ENCODE measurements at places on chromosomes 11 and 22. TPM values are rescaled to one million over a fixed set of nuclear protein-coding genes. Genes with fewer than 3 reads are reported as not detected.

Gene KCNJ4
- total RNA-seq: not detected

DNA sequence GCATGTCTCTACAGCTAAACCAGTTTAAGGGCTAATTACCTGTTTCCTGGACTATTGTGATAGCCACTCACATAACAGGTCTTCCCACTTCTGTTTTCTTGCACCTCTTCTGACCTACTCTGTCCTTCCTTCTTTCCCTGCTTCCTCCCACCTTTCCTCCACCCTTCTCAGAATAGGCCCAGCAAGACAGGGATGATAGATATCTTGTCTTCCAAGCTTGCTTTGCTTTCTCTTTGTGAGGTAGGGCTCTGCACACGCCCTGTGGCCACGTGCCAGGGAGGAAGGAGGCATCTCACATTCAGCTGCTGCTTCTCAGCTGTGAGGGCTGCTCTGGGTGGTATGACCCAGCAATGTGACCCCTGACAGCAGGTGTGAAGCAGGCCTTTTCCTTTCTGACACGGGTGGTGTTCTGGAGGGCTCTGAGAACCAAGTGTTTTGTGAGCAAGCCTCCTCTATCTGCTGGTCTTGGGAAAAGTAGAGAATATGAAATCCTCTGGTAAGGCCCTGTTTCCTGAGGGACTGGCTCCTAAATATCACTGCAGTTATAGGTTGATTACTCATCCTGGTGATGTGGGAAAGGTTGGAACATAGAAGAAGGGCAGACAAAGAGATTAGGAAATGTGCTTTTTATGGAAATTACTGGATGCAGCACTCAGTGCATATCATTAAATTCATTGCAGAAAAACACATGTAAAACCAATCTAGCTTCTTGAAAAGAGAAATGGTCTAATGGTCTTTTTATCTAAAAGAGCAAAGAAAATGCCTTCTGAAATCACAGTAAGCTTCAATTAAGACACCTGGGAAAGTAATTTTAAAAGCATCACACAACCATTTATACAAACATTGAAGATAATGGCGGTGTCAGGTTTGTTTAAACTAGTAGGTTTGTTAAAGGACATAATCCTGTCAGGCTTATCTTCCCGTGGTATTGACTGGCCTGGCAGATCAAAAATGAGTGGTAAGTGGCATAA, 8.5 kb downstream of the AMOTL1 start:
- no peak for DNase-seq
- H3K36me3 ChIP-seq: no peaks in the 10 kb centered on the region
- H3K27ac ChIP-seq: no peak overlapping the region
- no peaks in the 10 kb centered on the region for H3K4me1 ChIP-seq

Gene ZNF280B
- 2.2 TPM for total RNA-seq

DNA sequence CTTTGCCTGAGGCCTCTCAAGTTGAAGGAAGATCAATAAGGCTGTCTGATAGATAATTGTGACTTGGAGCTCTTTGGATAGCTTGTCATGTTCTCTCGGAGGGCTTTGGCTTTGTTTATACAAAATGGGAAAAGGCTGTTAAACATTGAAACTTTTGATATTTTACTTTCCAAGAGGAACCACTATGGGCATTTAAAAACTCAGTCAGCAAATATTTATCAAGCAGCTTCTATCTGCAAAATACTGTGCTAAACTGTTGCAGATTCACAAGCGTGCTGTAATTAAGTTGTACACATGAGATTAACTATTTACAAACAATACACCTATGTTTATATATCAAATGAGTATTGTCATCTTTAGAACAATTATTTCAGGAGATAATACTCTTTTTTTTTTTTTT, 34.5 kb upstream of the SORL1 start:
- H3K4me3 ChIP-seq: peak overlapping the region; percentile 20
- DNase-seq: no peak
- no peaks in the 10 kb centered on the region for H3K27me3 ChIP-seq

GRCh38 chr11:73468590-73469161, 92.5 kb downstream of the RELT start:
- H3K4me1 ChIP-seq: no peaks in the 10 kb centered on the region
- H3K4me3 ChIP-seq: no peak overlapping the region
- no peaks in the 10 kb centered on the region for H3K27me3 ChIP-seq
- H3K27ac ChIP-seq: no peak overlapping the region
- DNase-seq: no peak

Gene TBX10
- total RNA-seq: not detected

GRCh38 chr11:102837156-102837555, 6.3 kb downstream of the MMP3 start:
- no peak overlapping the region for H3K27ac ChIP-seq
- no peak for DNase-seq
- no peaks in the 10 kb centered on the region for H3K36me3 ChIP-seq
- no peak overlapping the region for H3K4me3 ChIP-seq
- H3K4me1 ChIP-seq: no peaks in the 10 kb centered on the region

Gene TRIM29
- not detected for total RNA-seq

DNA sequence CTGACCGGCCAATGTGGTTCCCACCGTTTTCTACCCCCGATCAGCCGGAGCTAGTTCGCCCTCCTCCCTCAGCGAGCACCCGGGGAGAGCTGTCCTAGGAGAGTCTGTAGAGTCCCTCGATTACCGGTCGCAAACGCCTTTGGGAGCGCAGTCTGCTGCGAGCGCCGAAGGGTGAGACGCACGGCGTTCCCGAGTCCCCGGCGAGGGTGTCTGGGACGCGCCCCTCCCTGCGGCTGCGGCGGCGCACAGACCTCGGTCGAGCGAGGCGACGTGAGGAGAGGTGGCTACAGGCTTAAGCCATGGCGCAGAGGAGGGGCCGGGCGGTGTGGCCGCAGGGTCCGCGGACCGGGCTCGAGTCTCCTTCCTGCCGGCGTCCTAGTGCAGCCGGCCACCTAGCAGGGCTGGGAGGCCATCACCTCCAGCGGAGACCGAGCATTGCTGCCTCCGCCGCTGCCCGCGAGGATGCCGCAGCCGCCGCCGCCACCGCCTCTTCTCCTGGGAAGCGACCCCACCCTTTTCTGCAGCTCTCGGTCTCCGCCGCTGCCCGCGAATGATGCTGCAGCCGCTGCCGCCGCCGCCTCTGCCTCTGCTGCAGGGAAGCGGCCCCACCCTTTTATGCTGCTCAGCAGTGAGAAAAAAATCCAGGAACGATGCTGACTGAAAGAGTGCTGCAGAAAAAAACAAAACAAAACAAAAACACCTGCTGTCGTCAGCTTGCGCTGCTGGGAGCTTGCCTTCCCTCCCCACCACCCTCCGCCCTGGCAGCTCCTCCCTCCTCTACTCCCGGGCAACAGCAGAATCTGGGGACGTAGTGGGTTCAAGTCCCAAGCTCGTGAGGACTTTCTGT, at the start of gene MAP6:
MAP6 (minus strand) TSS at position 588 of the 847 bp plus-strand sequence. CDS start 669 bp downstream, outside the sequence.
- DNase-seq: peak; percentile 46
- H3K36me3 ChIP-seq: no peaks in the 10 kb centered on the region
- peak within 1 kb of the TSS; percentile 39 for H3K4me3 ChIP-seq
- no peak within 1 kb of the TSS for H3K27ac ChIP-seq
- H3K27me3 ChIP-seq: peaks cover 26% of the 10 kb centered on the region

GRCh38 chr22:27467711-27468110, 333.8 kb downstream of the MN1 start:
- no peak overlapping the region for H3K27ac ChIP-seq
- H3K4me1 ChIP-seq: no peaks in the 10 kb centered on the region
- H3K27me3 ChIP-seq: no peaks in the 10 kb centered on the region

GRCh38 chr11:20493340-20493739, 105.8 kb downstream of the PRMT3 start:
- no peaks in the 10 kb centered on the region for H3K4me1 ChIP-seq
- no peak for DNase-seq
- H3K36me3 ChIP-seq: peaks cover 21% of the 10 kb centered on the region
- H3K27me3 ChIP-seq: no peaks in the 10 kb centered on the region
- no peak overlapping the region for H3K27ac ChIP-seq

DNA sequence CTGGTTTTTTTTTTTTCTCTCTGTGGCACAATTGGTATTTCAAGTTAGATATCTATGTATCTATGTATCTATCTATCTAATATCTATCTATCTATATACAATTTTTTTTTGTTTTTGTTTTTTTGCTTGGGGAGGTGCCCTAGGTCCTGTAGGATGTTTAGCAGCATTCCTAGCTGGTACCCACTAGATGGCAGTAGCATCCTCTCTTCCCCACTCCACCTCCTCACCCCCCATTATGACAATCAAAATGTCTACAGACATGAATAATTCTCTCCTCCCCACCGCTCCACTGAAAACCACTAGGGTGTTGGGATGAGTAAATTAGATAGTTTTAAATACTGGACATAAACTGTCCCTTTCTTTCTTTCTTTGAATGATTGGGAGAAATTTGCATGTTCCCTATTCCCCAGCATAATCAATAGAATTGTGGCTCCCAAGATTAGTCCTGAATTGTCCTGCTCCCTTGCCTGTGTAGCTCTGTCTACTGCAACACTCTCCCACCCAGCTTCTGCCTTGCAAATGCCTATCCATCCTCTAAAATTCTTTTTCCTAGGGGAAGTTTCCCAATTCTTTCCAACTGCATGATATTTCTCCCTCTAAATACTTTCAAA, 1152.4 kb downstream of the LRRC4C start:
- H3K4me3 ChIP-seq: no peak overlapping the region
- H3K27me3 ChIP-seq: no peaks in the 10 kb centered on the region
- DNase-seq: no peak
- no peaks in the 10 kb centered on the region for H3K36me3 ChIP-seq

DNA sequence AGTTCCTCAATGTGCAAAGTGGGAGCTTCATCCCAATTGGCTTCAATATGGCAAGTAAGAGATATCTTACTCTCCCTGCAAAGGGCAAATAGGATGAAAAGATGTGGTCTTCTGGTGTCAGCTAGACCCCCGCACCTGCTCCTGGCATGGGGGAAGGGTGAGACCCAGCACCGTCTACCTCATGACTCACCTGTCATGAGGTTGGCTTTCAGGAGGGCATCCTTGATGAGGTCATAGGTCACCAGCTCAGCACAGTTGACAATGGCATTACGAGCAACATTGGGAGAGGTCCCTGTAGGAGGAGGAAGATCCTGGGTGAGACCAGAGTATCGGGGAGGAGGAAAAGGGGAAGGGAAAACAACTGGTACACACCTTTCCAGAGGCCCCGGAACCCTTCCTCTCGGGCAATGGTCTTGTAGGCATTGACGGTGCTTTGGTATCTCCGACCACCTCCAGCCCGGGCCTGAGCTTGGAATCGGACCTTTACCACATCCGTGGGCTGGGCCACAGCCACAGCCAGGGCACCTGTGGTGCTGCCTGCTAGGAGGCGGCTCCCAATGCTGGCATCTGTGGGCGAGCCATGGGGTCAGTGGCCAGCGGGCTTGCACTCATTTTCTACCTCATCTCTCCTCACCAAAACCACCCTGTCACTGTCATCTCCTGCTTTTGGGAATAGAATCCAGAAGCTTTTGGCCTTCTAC, 6.0 kb downstream of the UCP2 start:
- no peaks in the 10 kb centered on the region for H3K27me3 ChIP-seq
- DNase-seq: no peak
- H3K4me3 ChIP-seq: no peak overlapping the region
- peak overlapping the region; percentile 96 for H3K27ac ChIP-seq
- H3K36me3 ChIP-seq: peaks cover 66% of the 10 kb centered on the region

Gene PTPRJ
- total RNA-seq: 79.0 TPM

DNA sequence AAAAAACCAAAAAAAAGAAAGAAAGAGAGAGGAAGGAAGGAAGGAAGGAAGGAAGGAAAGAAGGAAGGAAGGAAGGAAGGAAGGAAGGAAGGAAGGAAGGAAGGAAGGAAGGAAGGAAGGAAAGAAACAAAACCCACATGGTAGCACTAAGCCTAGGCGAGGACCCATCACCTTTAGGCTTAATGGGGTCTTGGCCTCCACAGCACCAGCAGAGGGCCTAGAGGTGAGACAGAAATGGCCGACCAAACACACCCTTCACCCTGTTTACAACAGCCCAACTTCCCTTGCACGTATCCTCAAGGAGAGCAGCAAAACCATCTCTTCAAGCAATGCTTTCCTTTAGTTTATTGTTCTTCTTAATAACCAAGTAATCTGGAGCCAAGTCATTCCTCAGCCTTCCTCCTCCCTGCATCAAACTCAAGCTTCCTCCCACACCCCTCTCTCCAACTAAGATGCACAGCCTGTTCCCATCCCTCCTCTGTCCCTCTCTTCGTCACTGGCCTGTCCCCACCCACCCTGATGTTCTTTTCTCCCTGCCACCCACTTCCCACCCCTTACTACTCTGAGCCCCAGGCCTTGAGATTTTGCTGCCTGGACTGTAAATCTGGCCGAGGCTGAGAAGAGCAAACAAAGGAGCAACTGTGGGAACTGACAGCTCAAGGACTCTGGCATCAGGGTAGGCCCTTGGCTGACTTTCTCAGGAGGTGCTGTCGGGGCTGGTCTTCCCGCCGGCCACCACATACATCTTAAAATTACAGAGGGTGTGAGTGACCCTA, 26.0 kb downstream of the POU2AF1 start:
- no peaks in the 10 kb centered on the region for H3K36me3 ChIP-seq
- no peak for DNase-seq
- no peaks in the 10 kb centered on the region for H3K4me1 ChIP-seq
- no peak overlapping the region for H3K4me3 ChIP-seq
- H3K27me3 ChIP-seq: no peaks in the 10 kb centered on the region

DNA sequence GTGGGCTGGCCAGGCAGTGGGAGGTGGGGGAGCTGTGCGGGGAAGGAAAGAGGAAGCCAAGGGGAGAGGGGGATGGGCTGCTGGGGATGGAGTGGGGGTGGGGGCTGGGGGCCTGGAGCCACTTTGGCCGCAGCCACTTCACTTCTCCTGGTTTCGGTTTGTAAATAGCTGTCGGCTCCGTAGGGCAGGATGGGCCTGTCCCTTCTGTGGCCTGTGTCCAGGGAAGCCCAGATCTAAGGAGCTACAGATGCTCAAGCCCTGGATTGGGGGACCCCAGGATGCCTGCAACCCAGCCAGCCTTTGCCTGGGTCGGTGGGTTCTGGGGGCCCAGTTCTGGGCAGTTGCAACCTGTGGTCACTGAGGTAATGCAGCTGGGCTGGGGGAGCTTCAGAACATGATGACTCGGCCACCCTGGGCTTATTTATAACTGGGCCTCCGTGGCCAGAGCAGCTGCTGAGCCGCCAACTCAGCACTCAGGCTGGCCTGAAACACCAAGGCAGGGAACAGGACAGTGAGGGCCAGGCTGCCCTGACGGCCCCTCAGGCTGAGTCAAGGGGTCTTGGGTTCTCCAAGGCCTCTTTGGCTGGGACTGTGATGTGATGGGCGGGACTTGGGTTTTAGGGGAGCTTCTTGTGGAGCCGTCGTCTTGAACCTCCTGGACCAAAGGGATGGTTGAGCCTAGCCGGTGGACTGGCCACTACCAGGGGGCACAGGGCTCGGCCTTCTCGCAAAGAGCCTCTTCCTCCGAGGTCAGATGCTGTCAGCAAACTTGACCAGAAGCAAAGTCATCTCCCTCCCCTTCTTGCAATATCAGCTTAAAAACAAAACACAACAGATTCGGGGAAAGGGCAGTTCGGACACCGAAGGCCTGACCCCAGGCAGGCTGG, 15.0 kb upstream of the SLC39A13 start:
- H3K27ac ChIP-seq: peak overlapping the region; percentile 8
- no peak for DNase-seq
- H3K4me1 ChIP-seq: peaks cover 42% of the 10 kb centered on the region
- H3K4me3 ChIP-seq: peak overlapping the region; percentile 70
- no peaks in the 10 kb centered on the region for H3K36me3 ChIP-seq

GRCh38 chr11:102927624-102927990, 27.9 kb downstream of the MMP13 start:
- H3K36me3 ChIP-seq: no peaks in the 10 kb centered on the region
- no peak overlapping the region for H3K27ac ChIP-seq
- no peak for DNase-seq
- no peak overlapping the region for H3K4me3 ChIP-seq
- no peaks in the 10 kb centered on the region for H3K4me1 ChIP-seq

GRCh38 chr11:77202941-77203900, 75.2 kb downstream of the MYO7A start:
- DNase-seq: no peak
- H3K36me3 ChIP-seq: no peaks in the 10 kb centered on the region
- H3K27me3 ChIP-seq: no peaks in the 10 kb centered on the region
- H3K27ac ChIP-seq: no peak overlapping the region
- no peaks in the 10 kb centered on the region for H3K4me1 ChIP-seq

Gene PATZ1
- total RNA-seq: 40.6 TPM

Gene SLC25A17
- 14.2 TPM for total RNA-seq

Gene ANAPC15
- 50.1 TPM for total RNA-seq
